Activated naive CD4-positive, alpha-beta T cell treated with anti-CD3 and anti-CD28 coated beads for 36 hours (primary cell): ENCODE measurements at places on chromosomes 2 and 18.

- no peak overlapping the region for H3K27ac ChIP-seq
- DNase-seq, result no peak
- no peak overlapping the region for H3K4me3 ChIP-seq
- no peaks in the 10 kb centered on the region for H3K36me3 ChIP-seq
- no peaks in the 10 kb centered on the region for H3K27me3 ChIP-seq
- no peaks in the 10 kb centered on the region for H3K4me1 ChIP-seq
Measured at GRCh38 chr2:231132129-231132528, 7.3 kb upstream of the HTR2B start.

GRCh38 chr18:43875511-43875910 is 598.2 kb upstream of the SYT4 start:
- no peak overlapping the region for H3K4me3 ChIP-seq
- no peak overlapping the region for H3K27ac ChIP-seq
- H3K4me1 ChIP-seq, result no peaks in the 10 kb centered on the region
- no peak for DNase-seq
- no peaks in the 10 kb centered on the region for H3K27me3 ChIP-seq

GRCh38 chr2:26685341-26685740 is 7.2 kb upstream of the KCNK3 start:
- DNase-seq, result no peak
- peaks cover 35% of the 10 kb centered on the region for H3K27me3 ChIP-seq

DNA sequence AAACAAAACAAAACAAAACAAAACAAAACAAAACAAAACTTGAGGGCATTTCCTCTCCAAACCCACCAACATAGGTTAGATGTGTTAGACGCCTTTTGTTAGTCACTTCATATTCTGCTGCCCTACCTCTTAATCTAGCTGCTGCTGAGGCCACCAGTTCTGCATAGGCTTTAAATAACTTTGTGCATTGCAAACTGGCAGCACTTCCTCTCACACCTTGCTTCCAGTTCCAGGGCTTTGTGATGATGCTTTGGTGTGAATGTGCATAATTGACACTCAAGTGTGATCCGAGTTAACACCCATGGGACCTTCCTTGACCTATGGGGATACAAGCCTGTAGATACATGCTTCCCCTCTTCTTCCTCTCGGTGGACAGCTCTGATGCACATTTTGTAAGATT is 2.3 kb upstream of the SERPINB11 start:
- no peak overlapping the region for H3K4me3 ChIP-seq
- no peaks in the 10 kb centered on the region for H3K36me3 ChIP-seq
- no peak for DNase-seq
- no peaks in the 10 kb centered on the region for H3K4me1 ChIP-seq

DNA sequence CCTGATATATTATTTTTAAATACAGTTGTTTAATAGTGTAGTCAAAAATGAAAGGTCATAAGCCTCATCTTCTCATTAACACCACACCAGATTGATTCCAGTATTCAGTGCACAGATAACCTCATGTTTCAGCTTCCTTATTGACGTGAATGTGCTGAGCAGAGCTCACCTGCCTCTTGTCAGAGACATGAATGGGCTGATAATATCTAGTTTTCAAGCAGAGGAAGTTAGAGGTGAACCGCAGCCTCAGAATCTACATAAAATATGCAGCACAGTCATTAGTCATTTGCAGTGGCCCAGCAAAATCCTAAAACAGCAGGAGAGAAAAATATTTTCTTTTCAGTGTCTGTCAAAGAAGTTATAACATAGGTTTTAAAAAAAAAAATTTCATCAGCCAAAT is 216.2 kb downstream of the GBX2 start:
- peaks cover 11% of the 10 kb centered on the region for H3K4me1 ChIP-seq
- no peak overlapping the region for H3K4me3 ChIP-seq
- peak; percentile 49 for DNase-seq
- H3K36me3 ChIP-seq, result no peaks in the 10 kb centered on the region

DNA sequence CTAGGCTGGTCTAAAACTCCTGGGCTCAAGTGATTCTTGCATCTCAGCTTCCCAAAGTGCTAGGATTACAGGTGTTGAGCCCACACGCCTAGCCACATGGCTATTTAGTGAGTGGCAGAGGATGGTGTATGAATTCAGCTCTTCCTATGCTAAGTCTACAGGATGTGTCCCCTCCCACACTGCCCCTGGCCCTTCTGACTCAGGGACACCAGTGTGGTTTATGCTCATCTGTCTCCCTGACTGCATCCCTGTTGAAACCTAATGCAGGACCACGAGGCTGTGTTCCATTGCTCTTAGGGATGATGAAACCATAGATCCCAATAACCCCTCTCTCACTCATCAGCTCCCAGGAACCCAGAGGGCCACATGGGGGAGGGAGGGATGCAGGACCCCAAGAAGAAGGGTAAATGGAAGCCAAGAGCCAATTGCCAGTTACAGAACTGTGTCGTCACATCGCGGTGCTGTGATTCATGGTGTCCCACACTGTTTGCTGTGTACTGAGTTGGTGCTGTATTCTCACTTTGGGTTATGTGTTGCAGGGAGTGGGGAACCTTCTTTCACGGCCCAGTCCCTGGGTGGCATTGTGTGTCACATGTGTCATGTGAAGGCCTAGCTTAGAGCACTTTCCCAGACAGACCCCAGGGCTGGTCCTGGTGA is 102.9 kb upstream of the HAAO start:
- no peak for DNase-seq
- peaks cover 3% of the 10 kb centered on the region for H3K27me3 ChIP-seq
- H3K4me3 ChIP-seq, result no peak overlapping the region
- peaks cover 2% of the 10 kb centered on the region for H3K4me1 ChIP-seq
- H3K36me3 ChIP-seq, result no peaks in the 10 kb centered on the region

DNA sequence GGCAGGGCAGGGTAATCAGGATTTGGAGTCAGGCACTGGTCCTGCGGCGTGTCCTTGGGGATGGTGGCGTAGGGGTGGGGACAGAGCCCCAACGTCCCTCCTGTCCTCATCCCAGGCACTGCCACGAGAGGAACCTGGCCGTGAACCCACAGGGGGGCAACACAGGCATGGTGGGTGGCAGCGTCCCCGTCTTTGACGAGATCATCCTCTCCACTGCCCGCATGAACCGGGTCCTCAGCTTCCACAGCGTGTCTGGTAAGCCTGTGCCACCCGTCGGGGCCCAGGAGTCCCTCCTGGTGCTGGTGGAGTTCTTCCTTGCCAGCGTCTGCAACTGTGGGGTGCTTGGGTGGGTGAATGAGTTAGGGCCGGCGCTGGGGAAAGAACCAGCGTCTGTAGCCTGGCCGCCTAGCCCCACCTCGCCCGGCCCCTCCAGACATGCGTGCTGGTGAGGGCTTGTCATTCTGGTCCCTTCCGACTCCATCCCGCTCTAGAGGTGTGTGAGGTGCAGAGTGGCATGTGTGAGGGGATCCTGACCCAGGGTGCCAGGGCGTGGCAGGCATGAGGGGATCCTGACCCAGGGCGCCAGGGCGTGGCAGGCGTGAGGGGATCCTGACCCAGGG is 8.0 kb downstream of the D2HGDH start:
- peaks cover 16% of the 10 kb centered on the region for H3K36me3 ChIP-seq
- DNase-seq, result no peak
- H3K27me3 ChIP-seq, result no peaks in the 10 kb centered on the region
- H3K4me1 ChIP-seq, result peaks cover 31% of the 10 kb centered on the region
- no peak overlapping the region for H3K4me3 ChIP-seq

DNA sequence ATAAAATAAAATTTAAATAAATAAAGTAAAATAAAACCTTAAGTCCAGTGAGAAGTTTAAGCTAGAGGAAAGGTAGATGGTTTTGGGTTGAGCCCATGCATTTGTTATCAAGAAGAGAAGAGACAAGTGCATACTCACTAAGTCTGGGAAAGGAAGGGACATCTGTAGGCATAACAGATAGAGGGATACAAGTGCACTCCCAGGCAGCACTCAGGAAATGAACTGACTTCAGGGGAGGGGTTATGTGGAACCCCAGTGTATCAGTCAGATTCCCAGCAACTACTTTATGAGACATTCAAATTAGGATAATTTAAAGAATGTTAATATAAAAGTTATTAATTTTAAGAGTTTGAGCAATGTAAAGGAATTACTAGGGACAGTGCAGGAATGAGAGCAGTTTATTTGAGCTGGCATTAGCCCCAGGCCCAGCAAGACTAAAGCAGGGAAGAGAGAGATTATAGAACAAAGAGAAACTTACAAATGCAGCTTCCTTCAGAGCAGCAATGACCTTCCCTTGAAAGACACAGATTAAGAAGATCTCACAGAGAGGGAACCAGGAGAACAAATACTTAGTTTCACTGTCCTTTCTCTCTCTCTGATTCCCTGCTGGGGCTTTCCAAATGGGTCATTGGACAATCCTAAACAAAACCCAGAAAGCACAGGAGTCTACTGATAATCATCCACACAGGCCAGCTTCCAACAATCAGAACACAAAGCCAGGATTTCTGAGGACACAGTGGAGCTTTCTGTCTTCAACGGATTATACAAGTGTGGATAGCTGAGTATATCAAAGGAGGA is 109.7 kb downstream of the ERBB4 start:
- no peak overlapping the region for H3K4me3 ChIP-seq
- no peaks in the 10 kb centered on the region for H3K27me3 ChIP-seq
- H3K27ac ChIP-seq, result no peak overlapping the region

GRCh38 chr2:219289537-219290361 is 10.6 kb downstream of the DNAJB2 start:
- H3K27me3 ChIP-seq, result no peaks in the 10 kb centered on the region
- H3K4me1 ChIP-seq, result peaks cover 9% of the 10 kb centered on the region
- no peak overlapping the region for H3K27ac ChIP-seq
- H3K36me3 ChIP-seq, result peaks cover 4% of the 10 kb centered on the region

GRCh38 chr18:36162981-36163380 is 24.3 kb upstream of the MOCOS start:
- H3K4me1 ChIP-seq, result peaks cover 16% of the 10 kb centered on the region
- H3K36me3 ChIP-seq, result peaks cover 53% of the 10 kb centered on the region
- DNase-seq, result no peak
- no peak overlapping the region for H3K4me3 ChIP-seq
- H3K27me3 ChIP-seq, result no peaks in the 10 kb centered on the region

- H3K4me3 ChIP-seq, result no peak overlapping the region
- no peaks in the 10 kb centered on the region for H3K36me3 ChIP-seq
- H3K27me3 ChIP-seq, result peaks cover 22% of the 10 kb centered on the region
- H3K4me1 ChIP-seq, result peaks cover 10% of the 10 kb centered on the region
- DNase-seq, result no peak
- H3K27ac ChIP-seq, result no peak overlapping the region
Measured at GRCh38 chr2:8230466-8230865, 451.4 kb upstream of the ID2 start.

DNA sequence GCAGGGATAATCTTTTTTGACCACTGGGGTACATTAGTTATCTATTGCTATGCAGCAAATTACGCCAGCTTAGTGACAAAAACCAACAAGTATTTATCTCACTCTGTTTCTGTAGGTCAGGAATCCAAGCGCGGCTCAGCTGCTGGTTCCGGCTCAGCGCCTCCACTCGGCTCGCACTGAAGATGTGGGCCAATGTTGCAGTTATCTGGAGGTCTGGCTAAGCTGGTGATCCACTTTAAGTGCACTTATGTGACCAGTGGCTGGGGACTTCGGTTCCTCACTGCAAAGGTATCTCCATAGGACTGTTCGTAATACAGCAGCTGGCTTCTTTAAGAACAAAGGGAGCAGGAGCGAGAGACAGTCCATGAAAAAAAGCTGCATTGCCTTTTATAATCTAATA is 591.9 kb downstream of the TMEM182 start:
- no peaks in the 10 kb centered on the region for H3K27me3 ChIP-seq
- no peak overlapping the region for H3K4me3 ChIP-seq
- H3K27ac ChIP-seq, result no peak overlapping the region
- no peak for DNase-seq
- H3K4me1 ChIP-seq, result no peaks in the 10 kb centered on the region

GRCh38 chr2:224272237-224272910 is 129.5 kb downstream of the FAM124B start:
- no peaks in the 10 kb centered on the region for H3K4me1 ChIP-seq
- no peak for DNase-seq
- H3K4me3 ChIP-seq, result no peak overlapping the region

GRCh38 chr2:19361325-19361990 is 3.0 kb upstream of the OSR1 start:
- H3K27ac ChIP-seq, result no peak overlapping the region
- DNase-seq, result peak; percentile 33
- peaks cover 69% of the 10 kb centered on the region for H3K27me3 ChIP-seq
- H3K4me1 ChIP-seq, result peaks cover 42% of the 10 kb centered on the region
- H3K4me3 ChIP-seq, result peak overlapping the region; percentile 92

DNA sequence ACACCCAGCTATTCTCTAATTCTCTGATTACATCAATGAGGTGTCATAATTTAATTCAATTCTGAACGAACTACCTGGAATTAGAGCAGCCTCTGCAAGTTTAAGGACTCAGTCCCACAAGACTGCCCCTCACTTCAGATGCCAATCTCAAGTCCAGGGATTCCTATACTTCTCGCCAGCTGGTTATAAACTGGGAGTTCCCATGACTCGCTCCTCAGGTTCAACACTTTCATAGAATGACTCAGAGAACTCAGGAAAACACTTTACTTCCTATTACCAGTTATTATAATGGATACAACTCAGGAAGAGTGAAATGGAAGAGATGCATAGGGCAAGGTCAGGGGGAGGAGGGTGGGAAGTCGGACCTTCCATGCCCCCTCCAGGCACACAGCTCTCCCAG is 112.3 kb upstream of the ATP5MC3 start:
- no peak overlapping the region for H3K27ac ChIP-seq
- H3K27me3 ChIP-seq, result peaks cover 36% of the 10 kb centered on the region
- no peak for DNase-seq
- H3K36me3 ChIP-seq, result no peaks in the 10 kb centered on the region

GRCh38 chr18:70907673-70908072 is 618.8 kb downstream of the SOCS6 start:
- peaks cover 13% of the 10 kb centered on the region for H3K4me1 ChIP-seq
- peaks cover under 1% of the 10 kb centered on the region for H3K36me3 ChIP-seq
- no peak overlapping the region for H3K27ac ChIP-seq
- H3K27me3 ChIP-seq, result no peaks in the 10 kb centered on the region

GRCh38 chr2:241637795-241638660 is 535 bp downstream of the ATG4B start:
- peak; percentile 37 for DNase-seq
- peaks cover 57% of the 10 kb centered on the region for H3K4me1 ChIP-seq
- peak overlapping the region; percentile 84 for H3K4me3 ChIP-seq
- H3K27me3 ChIP-seq, result no peaks in the 10 kb centered on the region
- peaks cover 16% of the 10 kb centered on the region for H3K36me3 ChIP-seq
- peak overlapping the region; percentile 63 for H3K27ac ChIP-seq

DNA sequence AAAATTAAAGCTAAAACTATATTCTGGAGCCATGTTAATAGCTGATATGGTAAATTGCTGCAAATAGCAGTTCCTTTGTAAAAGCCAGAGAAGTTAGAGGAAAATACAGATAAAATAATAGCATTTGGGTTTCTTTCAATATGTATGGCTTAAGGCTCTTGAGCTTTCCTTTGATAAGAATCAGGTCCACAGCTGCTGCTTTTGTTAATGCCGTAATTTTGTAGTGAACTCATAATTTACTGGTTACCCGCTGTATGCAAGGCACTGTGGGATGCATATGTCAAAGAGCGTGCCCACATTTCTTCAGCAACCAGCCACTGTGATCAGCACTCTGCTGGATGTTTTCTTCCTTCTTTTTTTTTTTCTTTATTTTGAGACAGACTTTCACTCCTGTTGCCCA is 79.1 kb downstream of the MOGAT1 start:
- no peaks in the 10 kb centered on the region for H3K27me3 ChIP-seq
- no peaks in the 10 kb centered on the region for H3K4me1 ChIP-seq
- no peak overlapping the region for H3K4me3 ChIP-seq
- no peaks in the 10 kb centered on the region for H3K36me3 ChIP-seq
- DNase-seq, result no peak

GRCh38 chr2:143083636-143084035 is 45.6 kb upstream of the ARHGAP15 start:
- peak; percentile 15 for DNase-seq
- peaks cover 27% of the 10 kb centered on the region for H3K4me1 ChIP-seq
- H3K27ac ChIP-seq, result no peak overlapping the region
- H3K4me3 ChIP-seq, result no peak overlapping the region
- H3K27me3 ChIP-seq, result no peaks in the 10 kb centered on the region
